ENCODE measurements at places on chromosomes 12 and 14.

DNA sequence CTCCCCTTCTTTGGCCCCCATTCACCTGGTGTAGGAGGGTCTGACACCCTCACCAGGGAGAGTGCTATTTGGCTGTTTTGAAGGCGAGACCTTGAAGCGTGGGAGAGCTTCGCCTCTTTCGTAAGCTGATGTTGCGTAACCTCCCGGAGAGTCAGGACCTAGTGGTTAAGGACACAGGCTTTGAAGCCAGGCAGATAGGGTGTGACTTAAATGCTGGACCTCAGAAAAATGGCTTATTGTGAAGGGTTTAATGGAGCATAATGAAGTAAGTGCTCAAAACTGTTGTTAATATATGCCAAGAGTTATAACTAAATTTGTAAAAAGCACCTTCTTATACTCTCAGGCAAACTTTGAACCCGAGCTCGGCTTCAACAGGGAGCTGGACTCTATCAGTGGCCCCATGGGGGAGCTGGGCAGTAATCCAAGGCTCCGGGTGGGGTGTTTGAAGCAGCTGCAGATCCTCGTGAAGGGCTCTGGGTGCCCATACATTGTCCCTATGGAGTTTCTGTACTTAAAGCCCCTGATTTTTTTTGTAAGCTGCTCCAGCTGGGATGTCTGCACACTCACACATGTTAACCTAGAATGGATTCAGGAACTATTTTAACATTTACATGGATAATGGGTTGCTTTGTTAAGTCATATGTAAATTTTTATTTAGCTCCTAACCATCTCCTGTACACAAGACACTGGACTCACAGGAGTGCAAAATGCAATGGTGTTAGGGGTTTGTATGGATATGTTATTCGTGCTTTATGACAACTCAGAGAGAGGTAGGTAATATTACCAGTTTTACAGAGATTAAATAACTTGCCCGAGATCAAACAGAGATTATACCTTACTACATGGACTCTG, 26.0 kb downstream of the PPFIBP1 start:
- DNase-seq = peak; percentile 82

DNA sequence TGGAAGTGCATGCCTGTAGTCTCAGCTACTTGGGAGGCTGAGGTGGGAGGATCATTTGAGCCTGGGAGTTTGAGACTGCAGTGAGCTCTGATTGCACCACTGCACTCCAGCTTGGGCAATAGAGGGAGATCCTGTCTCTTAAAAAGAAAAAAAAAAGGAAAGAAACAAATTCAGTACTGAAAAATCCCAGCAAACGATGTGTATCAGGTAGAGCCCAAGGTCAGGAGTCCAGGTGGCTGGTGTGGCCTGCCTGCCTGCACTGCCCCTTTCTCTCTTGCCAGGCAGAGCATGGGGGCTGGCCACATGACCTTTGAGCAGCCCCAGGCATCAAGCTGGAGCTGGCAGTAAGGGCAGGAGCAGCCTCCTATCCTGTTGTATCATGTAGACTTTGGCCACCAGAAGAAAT, 31.8 kb downstream of the ELK3 start:
- no peak for DNase-seq

- DNase-seq = no peak
These were observed 58.3 kb upstream of the RFLNA start for GRCh38 chr12:124236625-124237031.

DNA sequence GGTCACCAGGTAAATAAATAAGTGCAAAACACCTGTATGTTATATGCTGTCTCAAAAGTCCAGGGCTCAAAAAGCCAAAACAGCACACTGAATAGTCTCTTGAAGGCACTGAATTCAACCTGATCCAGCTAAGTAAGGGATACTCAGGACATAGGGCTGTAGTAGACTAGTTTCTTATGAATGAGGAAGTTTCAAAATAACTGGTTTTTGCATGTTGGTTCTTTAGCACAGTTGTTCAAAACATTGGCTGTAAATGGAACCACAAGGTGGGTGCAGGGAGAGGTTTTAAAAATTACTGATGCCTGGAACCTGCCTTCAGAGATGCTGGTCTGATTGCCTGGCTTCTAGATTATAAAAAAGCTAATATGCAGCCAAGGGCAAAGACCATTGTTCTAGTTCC, 34.1 kb downstream of the NDUFA12 start:
- no peak for DNase-seq

DNA sequence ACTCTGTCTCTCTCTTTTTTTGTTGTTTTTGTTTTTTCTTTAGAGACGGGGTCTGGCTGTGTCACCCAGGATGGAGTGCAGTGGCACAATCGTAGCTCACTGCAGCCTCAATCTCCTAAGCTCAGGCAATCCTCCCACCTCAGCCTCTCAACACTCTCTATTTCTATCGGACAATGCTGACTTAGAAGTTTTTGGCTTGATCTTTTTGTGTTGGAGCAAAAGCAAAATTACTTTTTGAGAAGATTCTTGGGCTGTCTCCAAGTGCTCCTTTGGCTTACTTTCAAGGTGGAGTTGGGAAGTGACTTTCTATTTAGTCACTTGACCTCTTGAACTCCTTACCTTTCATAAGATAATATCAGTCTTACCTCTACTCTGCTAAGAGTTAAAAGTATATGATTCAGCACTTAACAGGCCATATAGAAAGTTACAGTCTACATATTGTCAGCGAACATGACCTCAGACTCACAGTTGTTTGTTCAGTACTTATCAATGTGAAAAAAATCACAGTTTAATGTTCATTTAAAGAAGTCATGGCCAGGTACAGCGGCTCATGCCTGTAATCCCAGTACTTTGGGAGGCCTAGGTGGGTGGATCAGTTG, 15.4 kb upstream of the MIA2 start:
- DNase-seq = no peak

GRCh38 chr12:100953217-100953616, 158.6 kb downstream of the ANO4 start:
- no peak for DNase-seq

GRCh38 chr12:3622021-3622821, 130.7 kb downstream of the CRACR2A start:
- no peak for DNase-seq

GRCh38 chr14:96090441-96091148, 51.4 kb downstream of the C14orf132 start:
- peak; percentile 64 for DNase-seq

GRCh38 chr12:123131291-123131832, 19.5 kb downstream of the PITPNM2 start:
- no peak for DNase-seq

DNA sequence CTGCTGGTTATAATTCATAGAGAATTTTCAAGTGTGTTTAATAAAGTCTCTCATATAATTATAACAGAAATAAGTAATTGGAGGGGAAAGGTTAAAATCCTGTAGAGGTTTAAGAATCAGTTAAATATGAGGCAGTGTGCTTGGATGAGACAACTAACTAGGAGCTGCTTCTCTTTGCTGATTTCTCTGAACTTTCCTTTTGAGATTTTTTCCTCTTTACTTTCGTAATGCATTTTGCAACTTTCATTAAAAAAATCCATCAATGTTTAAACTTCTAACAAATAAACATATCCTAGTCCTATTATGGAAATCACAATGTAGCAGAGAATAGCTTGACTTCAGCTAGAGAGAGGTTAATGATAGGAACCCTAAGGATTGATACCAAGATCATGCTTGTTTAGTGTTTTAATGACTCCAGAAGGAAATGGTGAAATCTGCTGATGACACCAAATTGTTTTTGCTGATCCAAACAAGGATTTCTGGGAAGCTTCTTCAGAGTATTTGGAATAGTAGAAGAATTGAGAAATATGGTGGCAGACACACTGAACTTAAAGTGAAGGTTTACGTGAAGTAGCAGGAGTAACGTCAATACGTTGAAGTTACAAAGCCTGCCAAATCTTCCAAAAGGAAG, 122.6 kb downstream of the RAD51B start:
- DNase-seq = no peak

GRCh38 chr14:92247341-92247740, 75.6 kb upstream of the SLC24A4 start:
- no peak for DNase-seq

GRCh38 chr12:72836194-72836593, 564.0 kb downstream of the TRHDE start:
- DNase-seq = peak; percentile 74

DNA sequence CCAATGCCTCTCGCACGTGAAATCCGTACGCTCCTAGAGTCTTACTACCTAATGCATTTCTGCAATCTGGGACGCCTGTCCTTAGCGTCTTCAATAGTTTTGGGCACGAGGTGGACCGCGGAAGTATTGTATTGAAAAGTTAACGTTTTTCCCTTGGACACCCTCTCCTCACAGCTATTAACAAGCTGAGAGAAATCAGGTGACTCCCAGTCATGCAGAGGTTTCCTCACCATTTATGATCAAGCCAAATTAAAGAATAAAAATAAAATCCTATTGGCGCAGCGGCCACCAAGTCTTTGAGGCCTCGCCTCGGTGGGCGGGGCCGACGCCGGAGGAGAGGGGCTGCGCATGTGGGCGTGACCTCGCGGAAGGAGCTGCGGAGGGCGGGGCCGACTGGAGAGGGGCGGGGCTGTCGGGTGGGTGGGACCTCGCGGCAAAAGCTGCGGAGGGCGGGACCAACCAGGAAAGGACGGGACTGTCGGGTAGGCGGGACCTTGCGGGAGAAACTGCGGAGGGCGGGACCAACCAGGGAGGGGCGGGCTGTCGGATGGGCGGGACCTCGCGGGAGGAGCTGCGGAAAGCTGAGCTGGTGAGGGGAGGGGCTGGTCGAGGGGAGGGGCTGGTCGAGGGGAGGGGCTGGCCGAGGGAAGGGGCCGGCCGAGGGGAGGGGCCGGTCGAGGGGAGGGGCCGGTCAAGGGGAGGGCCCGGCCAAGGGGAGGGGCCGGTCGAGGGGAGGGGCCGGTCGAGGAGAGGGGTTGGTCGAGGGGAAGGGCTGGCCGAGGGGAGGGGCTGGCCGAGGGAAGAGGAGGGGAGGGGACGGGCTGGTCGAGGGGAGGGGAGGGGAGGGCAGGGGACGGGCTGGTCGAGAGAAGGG, 1.1 kb upstream of the PPP2R5C start:
- peak; percentile 100 for DNase-seq

GRCh38 chr14:91315844-91316267, 71.4 kb upstream of the GPR68 start:
- DNase-seq = no peak

GRCh38 chr12:124318278-124319020, 23.6 kb downstream of the RFLNA start:
- DNase-seq = no peak

- peak; percentile 69 for DNase-seq
These were observed 3.9 kb downstream of the FLRT2 start for GRCh38 chr14:85533861-85534291.

GRCh38 chr14:59238216-59238615, 49.7 kb downstream of the DAAM1 start:
- no peak for DNase-seq

DNA sequence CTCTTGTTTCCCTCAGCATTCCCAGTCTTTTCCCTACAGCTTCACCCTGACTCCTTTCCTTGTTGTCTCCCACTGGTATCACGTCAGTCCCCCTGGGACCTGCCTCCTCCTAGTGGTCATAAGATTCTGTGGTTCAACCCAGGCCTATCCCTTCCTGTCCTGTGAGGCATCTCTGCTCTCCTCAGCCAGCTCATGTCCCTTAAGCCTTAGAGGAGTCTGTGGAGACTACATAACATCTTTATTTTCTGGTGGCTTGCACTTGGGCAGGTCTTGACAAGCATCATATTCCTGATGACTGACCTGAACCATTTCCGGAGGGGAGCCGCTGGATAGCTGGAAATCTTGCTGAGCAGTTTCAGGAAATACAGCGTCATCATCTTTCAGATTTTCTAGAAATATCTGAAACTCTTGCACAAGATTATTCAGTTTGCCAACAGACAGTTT, 688 bp downstream of the C12orf71 start:
- no peak for DNase-seq

GRCh38 chr12:79655036-79655435, 35.7 kb downstream of the PAWR start:
- no peak for DNase-seq
